ENCODE measurements at places on chromosomes 5 and 9.

DNA sequence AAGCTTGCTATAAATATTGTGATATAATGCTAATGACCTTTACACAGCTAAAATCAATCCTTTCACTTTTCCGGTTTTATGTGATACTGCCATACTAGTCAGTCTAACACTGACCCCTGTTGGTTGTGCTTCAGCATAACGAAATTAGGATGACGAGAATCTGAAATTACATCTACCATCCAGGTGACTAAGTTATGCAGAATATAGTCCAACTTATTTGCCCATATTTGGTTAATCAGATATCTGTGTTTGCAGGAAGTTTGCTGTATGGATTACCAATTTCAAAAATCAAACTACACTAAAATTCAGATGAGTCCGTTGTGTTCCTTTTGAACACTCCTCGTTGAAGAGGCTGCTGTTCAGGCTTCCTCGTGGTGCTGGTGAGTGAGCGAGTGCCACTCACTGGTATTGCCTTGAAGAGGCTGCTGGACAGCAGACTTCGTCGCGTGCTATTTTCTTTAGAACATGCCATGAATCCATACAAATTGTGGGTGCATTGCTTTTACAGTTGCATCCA lies 32.5 kb downstream of the TENT4A start:
- DNase-seq, result peak; percentile 63

DNA sequence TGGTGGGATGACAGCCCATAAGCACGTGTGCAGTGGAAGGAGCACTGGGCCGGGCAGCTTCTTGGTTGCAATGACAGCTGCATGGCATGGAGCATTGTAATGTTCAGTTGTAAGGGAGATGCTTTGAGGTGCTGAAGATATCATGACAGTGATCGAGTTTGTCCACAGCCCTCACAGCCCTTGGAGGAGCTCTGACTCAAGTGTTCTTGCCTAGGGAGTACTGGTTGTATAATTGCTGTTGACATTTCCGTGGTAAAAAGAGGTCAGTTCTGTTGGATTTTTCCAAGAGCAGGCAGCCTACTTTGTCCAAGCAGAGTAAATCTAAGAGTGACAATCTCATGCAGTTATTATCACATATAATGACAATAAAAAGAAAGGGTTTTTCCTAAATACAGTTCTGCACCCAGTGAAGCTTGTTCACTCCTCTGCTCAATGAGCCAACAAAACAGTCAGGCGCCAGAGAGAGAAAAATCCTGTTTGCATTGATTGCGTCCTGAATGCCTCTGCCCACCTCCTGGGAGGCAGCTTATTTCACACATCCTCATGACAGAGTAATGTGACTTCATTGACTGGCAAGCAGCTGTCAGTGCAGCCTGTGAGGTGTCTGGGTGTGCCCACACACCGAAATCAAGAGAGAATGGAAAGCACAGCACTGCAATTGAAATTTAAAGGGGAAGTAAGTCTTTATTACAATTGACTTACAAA lies 248.0 kb downstream of the NTRK2 start:
- peak; percentile 3 for DNase-seq

DNA sequence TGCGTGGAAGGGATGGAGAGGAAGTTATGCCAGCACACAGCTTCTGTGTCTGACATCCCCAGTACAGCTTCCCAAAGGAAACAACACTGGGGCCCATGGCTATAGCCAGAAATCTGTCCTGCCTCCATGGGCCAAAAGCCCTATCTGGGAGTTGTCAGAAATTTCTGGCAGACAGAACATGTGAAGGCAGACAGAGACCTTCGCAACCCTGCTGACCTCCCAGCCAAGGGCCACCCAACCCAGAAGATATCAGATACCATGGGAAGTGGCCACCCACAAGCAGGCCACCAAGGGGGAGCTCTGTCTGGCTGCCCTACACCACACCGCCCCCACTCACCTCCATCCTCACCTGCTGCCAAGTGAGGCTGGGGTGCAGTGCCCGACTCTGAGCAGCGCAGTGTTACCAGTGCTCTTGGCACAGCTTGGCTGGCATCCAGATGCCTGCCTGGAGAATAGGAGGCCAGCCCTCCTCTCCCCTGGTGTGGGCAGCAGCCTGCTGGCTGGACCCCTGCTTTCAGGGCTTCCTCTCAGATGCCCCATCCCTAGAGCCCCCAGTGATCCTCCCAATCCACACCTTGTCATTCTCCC lies 61.6 kb upstream of the NEURL1B start:
- DNase-seq, result no peak

DNA sequence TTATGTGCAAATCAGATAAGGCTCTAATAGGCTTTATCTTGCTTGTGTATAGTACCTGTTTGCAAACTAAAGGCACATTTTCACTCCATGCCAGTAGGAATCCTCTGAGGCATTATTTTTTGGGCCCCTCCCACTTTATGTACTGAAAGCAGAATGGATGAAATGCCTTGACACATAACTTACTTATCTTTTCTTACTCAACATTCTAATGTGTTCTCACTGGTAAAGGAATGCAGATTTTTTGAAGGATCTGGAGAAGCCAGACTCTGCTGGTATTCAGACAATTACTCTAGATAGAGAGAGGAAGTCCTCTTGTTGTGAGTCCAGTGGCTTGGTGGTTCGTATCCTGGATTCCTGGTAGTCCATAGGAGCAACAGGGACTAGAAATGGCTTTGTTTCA lies 336.7 kb downstream of the CCDC171 start:
- no peak for DNase-seq

GRCh38 chr9:109939698-109940342 lies 159.8 kb downstream of the PALM2AKAP2 start:
- peak; percentile 84 for DNase-seq

DNA sequence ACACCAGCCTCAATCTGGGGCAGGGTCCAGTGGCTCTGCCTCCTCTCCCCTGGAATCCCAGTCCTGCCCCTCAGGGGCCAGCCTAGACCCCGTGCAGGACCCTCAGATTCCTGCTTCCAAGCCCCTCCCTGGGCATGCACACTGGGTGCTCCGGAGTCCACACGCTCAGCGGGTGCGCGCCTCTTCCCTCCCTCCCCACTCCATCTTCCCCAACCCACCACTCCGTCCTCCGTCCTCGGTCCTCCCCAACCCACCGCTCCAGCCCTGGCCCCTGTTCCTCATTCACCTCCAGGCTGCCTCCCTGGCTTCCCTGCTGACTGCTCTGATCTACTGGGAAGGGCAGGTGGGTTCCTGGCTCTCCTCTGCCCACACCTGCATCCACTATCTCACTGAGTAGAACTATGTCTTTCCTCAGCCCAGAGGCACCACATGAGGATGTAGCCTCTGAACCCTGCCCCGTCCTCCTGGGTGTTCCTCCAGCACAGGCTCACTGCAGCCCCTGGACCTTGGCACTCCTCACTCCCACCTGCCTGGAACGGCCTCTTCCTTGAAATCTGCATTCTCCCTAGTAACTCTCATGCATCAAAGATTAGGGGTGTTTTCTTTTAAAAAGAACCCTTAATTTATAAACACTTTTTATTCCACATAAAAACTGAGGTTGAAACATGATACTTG lies 92.8 kb downstream of the CAMSAP1 start:
- no peak for DNase-seq

- DNase-seq, result peak; percentile 20
Observed at GRCh38 chr9:134895908-134896833, 15.6 kb downstream of the FCN2 start.

DNA sequence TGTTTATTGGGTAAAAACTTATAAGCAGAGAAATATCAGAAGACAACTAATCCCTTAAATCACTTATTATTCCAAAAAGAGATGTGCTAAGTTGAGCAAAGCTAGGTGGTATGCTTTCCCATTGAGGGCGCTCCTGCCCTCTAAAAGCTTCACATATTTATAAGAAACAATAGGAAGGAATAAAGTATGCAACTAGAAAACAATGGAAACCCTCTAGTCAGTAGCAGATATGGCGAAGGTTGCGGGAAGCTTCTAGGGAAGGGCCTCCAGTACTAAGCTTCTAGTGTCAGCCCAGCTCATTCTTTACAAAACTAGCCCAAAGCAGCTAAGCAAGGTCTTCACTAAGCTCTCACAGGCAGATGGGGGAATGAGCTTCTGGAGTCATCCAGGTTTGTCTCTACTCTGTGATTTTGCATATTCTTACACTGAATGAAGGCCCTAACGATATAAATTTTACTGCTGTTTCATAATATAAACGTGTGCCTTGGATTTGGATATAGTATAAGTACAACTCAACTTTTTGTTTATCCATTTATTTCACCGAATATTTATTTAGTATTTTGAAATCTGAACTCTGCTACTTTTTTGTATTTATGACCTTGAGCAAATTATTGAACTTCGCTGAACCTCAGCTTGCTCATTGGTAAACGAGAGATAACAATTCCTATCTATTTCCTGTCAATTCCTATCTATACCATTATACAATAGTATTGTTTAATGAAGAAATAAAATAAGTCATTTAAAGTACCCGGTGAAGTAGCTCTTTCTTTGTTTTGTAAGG lies 571.4 kb downstream of the ELAVL2 start:
- no peak for DNase-seq

GRCh38 chr9:137390553-137391410 lies 32.2 kb downstream of the EXD3 start:
- no peak for DNase-seq

DNA sequence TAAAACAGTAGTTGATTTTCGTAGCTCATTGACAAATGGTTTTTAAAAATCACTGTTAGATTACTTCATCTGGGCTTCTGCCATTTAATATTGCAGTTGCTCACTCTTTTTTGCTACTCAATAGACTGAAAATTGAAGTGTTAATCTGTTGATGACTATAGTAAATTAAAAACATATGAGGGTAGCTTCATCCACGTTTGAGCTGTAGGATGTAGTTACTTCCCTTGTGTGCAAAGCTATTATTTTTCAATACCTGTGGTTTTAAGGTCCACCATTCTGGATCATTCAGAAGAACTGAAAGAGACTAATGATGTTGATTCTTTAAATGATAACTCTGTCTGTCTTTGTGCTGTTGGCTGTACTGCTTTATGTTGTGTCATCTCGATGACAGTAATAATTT lies 74.7 kb downstream of the LNPEP start:
- DNase-seq, result no peak

DNA sequence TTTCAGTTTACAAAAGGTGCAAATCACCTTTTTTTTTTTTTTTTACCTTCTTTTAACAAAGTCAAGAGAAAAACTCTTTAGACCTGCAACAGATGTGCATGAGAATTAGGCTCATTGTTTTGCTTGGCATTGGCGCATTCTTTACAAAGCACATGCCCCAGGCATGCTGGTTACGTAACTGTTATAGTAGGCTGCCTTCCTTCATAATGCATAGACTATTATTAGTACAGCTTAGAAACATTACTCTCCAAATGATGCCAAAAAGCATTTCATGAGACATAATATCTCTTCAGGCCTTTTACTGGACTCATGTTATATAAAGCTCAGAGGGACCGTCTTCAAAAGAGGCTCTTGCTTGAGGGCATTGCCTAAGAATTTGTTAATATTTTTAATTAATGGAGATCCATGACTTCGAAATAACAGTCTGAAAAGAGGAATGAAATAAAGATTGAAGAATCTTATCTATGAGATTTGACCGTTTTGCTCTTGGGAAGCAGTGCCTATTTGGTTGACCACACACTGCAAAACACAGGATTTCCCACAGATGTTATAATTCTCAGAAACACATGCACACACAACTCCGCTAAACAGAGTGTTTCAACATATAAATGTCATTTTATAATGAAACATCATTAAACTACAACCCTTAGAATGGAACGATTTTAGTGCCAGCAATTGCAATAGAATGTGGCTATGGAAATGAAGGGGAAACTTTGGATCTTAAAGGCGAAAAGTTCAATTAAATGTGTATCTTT lies 478.7 kb downstream of the PRR16 start:
- DNase-seq, result no peak

DNA sequence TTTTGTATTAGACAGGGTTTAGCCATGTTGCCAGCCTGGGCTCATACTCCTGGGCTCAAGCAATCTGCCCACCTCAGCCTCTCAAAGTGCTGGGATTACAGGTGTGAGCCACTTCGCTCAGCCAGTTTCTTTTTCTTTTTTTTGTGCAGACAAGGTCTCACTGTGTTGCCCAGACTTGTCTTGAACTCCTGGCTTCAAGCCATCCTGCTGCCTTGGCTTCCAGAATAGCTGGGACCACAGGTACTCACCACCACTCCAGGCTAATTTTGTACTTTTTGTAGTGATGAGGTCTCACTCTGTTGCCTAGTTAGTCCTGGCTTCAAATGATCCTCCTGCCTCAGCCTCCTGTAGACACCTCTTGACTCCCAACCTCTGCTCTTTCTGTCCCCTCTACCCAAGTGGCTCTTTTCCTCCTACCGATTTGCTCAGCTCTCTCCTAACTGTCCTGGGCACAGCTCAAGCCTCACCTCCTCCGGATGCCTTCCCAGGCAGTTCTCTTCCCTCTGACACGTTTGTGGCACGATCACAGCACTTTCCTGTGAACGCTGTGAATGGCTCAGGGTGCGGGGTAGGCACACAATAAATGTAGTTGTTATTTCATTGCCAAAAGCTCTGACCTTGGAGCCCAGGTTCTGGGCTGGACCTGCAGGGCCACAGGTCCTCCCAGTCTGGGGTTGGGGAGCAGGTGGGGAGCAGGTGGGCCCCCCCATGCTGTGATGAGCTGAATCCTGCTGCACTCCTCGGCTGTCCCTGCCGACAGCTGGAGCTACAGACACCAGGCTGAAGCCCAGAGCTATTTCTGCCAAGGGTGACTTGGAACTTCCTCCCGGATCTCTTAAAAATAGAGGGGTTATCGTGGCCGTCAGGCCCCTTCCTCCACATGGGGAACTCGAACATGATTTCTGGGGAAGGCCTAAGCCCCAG lies 23.9 kb downstream of the GFI1B start:
- no peak for DNase-seq

DNA sequence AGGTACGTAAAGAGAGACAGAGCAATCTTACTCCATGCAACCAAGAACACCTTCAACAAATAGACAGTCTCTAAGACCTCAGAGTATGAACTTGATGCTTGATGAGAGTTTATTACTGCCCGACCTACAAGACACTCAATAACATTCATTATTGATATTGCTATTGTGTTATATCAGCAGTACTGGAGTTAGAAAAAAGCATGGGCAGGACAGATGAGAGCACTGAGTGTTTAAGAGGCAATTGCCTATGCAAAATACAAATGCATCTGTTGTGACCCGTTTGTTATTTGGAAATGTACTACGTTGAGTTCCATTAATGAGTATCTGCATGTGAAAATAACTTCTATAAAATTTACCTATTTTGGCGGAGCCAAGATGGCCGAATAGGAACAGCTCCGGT lies 8.1 kb upstream of the MARCOL start:
- no peak for DNase-seq
